ENCODE measurements at places on chromosomes 2 and 18.
A peak's percentile ranks its signal among the peaks of the same experiment; 100 is the strongest.

DNA sequence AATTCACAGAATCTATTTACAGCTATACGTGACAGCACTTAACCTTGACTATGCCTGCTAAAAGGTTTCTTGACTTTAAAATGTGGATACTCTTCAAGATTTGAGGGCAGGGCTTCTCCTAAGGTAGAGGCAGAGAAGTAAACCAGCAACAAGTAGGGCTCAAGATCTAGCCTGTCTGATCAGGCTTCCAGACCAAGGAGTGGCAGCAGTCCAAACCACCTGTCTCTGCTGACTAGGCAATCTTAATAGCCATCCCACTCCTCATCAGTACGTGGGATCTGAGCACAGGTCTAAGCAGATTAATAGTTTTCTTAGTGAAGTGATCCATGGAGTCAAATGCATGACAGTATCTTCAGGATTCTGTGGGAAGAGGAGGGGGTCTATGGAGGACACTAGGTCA lies 100.4 kb downstream of the GPD2 start:
- no peak for DNase-seq

GRCh38 chr2:40409734-40410133 lies 42.2 kb downstream of the SLC8A1 start:
- DNase-seq, result no peak

GRCh38 chr2:3805201-3805939 lies 102.0 kb downstream of the DCDC2C start:
- DNase-seq, result no peak

DNA sequence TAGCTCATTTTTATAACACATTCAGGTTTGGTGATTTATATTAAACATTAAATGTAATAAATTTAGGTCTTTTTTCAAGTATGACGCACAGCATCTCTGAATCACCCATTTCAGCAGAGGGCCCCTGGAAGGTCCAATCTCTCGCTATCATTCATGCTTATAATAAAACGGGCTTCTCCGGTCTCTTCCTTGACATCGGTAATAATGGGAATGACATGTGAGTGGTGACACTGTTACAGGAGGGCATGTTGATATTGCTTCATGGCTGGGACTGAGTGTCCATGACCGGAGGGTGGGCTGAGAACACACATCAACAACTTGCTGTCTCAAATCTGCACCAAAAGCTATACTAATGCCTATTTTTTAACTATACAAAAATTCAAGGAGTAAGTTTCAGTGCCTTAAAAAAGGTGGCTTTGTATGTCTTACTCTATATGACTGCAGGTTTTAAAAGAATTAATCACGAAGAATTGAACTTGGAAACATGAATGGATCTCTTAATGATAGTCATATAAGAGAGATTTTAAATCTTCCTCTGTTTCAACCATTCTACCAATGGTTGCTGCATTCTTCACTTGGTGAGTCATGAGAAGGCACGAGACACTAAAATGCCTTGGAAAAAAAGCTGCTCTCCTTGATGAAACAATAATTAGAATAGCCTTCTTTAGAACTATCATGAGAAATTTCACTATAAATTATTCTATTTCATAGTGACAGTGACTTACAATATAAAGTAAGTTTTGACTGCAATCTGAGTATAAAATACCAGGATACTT lies 101.9 kb upstream of the NRP2 start:
- DNase-seq, result no peak

GRCh38 chr2:13543550-13543949 lies 826.8 kb downstream of the TRIB2 start:
- no peak for DNase-seq

DNA sequence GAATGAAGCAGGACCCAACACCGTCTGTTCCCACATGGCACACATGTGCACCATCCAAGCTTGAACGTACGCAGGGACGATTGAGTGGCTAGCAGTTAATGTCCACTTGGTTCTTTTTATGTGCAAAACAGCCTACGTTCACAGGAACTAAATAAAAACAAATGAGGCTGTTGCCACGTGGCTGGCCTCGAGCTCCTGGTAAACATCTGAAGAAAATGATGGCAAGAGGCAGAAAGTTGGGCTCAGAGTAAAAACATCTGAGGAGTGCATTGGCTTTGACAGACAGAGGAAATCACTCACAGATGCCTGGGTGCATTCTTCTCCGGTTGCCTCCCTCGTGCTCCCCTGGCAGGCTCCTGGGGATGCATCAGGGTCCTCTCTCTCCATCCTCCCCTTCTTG lies 177.9 kb downstream of the NRP2 start:
- DNase-seq, result no peak

DNA sequence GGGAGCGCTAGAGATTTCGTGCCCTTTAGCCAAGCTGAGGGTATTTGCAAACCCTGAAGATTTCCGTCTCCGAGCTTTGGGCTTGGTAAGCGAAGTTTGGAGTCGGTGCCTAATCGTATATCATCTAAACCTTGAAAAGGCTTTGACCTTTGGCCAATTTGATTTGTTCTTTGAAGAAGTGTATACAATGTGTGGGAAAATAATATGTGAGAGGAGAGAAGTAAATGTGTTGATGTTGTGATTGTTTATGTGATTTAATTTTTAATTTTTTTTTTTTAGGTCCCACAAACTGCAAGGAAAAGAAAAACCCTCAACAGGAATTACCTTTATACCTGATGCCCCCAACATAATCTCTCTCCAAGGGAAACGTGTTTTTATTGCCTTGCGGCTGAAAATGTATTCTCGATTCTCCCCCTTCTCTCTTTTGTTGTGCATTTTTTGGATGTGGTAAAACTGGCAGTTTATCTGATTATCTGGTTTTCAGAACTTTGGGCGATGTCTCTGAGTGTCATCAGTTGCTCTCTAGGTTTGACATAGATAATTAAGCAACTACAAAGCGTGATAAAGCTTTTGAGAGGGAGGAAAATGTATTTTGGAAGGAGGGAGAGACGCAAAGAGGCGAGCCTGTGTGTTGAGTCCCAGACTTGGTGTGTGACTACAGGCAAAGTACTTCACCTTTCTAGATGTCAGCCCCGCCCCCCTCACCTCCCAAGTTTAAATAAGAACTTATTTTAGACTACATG lies 912 bp upstream of the FBXO11 start:
- DNase-seq, result no peak

DNA sequence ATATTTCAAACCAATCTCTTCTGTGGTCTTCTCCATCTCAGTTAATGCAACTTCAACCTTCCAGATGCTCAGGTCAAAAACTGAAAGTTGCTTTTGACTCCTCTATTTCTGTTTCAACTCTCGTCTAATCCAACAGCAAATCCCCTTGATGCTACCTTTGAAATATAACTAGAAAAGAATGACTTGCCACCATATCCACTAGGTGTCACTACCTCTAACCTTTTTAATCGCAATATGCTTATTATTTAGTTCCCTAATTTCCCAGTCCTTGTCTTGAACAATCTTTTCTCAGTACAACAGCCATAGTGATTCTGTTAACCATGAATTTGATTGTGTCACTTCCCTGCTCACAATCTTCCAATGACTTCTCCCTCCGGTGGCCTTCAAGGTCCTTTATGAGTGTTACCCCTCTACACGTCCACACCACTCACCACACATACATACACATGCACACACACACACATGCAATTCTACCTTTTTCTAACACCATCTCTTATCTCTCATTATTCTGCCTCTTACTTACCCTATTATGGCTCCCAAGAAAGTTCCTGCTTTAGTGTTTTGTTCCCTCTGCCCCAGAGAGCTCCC lies 245.5 kb upstream of the KCNJ3 start:
- DNase-seq, result peak; percentile 18

DNA sequence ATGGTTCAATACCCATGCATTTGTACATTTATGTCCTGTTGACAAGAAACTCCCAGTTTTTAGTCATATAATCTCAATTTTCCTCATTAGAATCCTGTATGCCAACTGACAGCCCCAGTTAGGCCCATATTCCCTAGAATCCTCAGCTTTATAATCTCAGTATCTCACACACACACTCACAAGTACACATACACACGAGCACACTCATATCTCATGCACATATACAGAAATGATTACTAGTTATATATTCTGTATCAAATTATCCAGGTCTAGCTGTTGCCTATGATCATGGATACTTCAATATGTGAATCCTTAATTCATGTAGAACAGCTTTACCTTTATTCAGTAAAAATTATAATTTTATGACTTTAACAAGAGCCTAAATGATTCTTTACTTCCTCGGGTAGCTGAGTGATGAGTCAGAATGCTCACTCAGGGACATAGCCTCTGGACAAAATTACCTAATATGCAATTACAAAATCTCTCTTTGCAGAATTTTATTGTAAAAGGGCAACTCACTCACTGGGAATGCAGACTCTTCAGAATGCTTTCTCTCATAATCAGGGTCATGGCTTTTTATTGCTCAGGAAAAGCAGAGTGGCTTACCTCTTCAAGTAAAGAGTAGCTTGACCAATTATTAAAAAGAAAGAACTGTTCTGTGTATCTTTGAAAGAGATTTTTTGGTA lies 193.6 kb upstream of the PIK3C3 start:
- no peak for DNase-seq

DNA sequence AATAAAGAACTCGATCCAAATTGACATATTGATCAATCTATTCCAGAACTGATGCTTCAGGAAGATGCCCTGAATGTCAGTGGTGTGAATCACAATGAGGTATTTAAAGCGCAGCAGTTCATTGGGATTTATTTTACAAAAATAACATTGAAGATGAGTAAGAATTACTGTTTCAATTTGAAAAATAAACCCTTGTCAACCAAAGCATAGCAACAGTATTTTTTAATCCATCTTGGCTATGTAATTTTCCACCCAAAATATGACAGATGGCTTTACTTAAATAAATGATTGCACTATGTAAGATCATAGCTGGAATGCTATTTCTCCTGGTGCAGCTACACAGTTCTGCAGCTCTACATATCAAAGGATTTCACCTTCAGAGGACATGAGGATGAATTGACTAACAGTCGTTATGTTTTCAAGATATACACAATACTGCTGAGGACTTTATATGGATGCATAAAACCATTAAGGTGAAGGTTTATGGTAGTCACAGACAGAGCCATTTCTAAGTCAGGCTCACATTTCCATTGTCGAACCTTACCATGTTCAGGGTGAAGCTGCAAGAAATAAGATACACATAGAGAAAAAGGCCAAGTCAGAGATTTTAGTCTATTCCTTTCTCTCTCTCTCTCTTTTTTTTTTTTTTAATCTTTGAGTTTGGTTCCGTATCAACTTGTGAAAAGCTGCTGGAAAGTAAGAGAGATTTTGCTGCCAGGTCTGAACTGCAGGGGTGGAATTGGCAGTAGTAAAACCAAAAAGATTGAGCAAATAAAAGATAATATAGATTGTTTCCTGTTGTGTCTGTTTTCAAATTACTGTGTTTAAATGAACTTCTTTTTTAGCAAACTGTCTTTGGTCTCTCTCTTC lies 398.0 kb upstream of the CDH20 start:
- DNase-seq, result no peak

All from GM20000 (cell line).